ENCODE measurements at places on chromosomes 3 and 15. TPM values are rescaled to one million over a fixed set of nuclear protein-coding genes. Genes with fewer than 3 reads are reported as not detected.

DNA sequence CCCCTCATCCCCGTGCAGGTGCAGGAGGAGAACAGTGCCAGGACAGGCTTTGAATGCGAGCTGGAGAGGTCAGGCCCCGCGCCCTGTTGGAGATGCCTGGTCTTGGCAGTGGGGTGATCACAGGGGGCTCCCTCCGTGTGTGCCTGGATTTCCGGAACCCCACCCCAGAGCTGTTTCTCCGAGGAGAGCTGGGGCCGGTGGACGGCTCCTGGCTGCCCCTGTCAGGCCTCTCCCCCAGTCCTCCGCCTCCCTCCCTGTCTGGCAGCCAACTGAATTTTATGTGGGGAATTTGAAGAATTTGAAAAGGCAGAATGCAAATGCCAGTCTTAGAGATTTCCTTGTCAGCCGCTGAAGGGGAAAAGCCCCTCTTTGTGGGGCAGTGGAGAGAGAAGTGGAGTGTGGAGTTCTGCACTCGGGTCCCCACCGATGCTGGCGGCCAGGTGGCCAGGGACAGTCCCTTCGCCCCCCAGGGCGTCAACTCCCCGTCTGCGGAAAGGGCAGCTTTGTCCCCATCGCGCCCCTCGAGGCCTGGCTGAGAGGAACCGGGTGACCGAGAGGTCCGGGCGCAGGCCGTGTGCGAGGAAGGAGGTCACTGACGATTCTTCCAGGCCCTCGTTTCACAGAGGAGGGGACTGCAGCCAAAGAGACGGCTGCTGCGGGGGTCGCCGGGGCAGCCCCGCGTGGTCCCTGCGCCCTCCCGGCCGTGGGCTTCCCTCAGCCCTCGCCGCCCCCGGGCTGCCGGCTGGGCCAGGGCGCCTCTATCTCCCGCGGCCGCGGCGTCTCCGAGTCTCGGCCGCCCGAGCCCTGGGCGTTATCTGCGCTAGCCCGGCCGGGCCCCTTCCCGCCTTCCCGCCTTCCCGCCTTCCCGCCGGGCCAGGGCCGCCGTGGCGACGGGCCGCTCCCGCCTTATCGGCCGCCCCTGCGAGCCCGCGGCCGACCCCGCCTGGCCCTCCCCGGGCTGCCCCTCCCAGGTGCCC is 56.0 kb upstream of the LCTL start:
- no peaks in the 10 kb centered on the region for H3K36me3 ChIP-seq
- peak overlapping the region; percentile 91 for H3K27ac ChIP-seq
- H3K27me3 ChIP-seq = no peaks in the 10 kb centered on the region
- peaks cover 11% of the 10 kb centered on the region for H3K4me1 ChIP-seq
- peak overlapping the region; percentile 27 for H3K4me3 ChIP-seq

- no peaks in the 10 kb centered on the region for H3K27me3 ChIP-seq
- no peak overlapping the region for H3K4me3 ChIP-seq
- DNase-seq = no peak
- no peak overlapping the region for H3K27ac ChIP-seq
- no peaks in the 10 kb centered on the region for H3K4me1 ChIP-seq
These were observed 43.3 kb downstream of the NFKBIZ start for GRCh38 chr3:101892648-101893047.

GRCh38 chr3:191008074-191008473 is 145.6 kb upstream of the GMNC start:
- H3K27me3 ChIP-seq = no peaks in the 10 kb centered on the region
- no peak overlapping the region for H3K4me3 ChIP-seq
- no peaks in the 10 kb centered on the region for H3K36me3 ChIP-seq
- no peak for DNase-seq
- no peak overlapping the region for H3K27ac ChIP-seq
- no peaks in the 10 kb centered on the region for H3K4me1 ChIP-seq

GRCh38 chr3:123804676-123805075 is 79.5 kb downstream of the MYLK start:
- no peak overlapping the region for H3K4me3 ChIP-seq
- H3K4me1 ChIP-seq = peaks cover 4% of the 10 kb centered on the region
- no peaks in the 10 kb centered on the region for H3K27me3 ChIP-seq
- DNase-seq = no peak
- no peaks in the 10 kb centered on the region for H3K36me3 ChIP-seq

DNA sequence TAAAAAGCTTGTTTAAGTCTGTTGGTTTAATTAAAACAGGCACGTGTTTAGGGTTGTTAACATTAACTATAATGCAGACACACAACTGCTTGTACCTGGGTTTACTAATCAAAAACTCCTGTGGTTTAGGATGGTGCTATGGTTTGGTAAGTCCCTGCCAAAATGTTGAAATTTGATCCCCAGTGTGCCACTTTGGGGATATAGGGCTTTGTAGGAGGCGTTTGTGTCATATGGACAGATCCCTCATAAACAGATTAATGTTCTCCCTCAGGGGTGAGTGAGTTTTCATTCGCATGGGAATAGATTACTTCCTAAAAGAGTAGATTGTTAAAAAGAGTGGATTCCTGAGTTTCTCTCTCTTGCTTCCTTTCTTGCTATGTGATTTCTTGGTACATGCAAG is 18.7 kb upstream of the GK5 start:
- DNase-seq = no peak
- H3K27ac ChIP-seq = no peak overlapping the region
- H3K4me1 ChIP-seq = no peaks in the 10 kb centered on the region
- no peaks in the 10 kb centered on the region for H3K36me3 ChIP-seq
- no peak overlapping the region for H3K4me3 ChIP-seq

DNA sequence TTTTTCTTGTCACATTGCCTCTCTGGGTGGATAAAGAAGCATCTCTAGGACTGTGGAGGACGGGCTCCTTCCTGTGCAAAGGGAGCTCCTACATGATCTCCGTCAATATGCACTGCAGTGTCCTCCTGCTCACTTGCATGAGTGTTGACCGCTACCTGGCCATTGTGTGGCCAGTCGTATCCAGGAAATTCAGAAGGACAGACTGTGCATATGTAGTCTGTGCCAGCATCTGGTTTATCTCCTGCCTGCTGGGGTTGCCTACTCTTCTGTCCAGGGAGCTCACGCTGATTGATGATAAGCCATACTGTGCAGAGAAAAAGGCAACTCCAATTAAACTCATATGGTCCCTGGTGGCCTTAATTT is 478 bp downstream of the GPR15 start:
- H3K36me3 ChIP-seq = no peaks in the 10 kb centered on the region
- no peak overlapping the region for H3K4me3 ChIP-seq
- no peaks in the 10 kb centered on the region for H3K27me3 ChIP-seq

DNA sequence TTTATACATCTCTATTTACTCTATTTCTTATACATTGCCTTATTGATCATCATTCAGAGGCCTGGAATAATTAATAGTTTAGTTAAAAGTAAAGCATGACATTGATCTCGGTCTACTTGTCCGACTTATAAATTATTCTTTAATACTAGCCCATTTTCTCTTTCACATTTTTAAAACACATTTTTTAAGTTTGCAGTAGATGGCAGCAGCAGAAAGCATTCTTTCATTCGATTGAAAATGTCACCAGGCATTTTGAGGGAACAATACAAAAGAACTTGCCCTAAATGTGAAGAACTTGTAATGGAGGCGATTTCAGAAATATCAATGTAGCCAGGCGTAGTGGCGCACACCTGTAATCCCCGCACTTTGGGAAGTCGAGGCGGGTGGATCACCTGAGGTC is 15.5 kb upstream of the MAP3K13 start:
- H3K36me3 ChIP-seq = no peaks in the 10 kb centered on the region
- no peak overlapping the region for H3K27ac ChIP-seq
- DNase-seq = no peak
- no peak overlapping the region for H3K4me3 ChIP-seq

GRCh38 chr15:48696627-48697312 is 51.3 kb upstream of the FBN1 start:
- H3K27me3 ChIP-seq = no peaks in the 10 kb centered on the region
- no peaks in the 10 kb centered on the region for H3K36me3 ChIP-seq
- H3K27ac ChIP-seq = no peak overlapping the region
- DNase-seq = no peak

DNA sequence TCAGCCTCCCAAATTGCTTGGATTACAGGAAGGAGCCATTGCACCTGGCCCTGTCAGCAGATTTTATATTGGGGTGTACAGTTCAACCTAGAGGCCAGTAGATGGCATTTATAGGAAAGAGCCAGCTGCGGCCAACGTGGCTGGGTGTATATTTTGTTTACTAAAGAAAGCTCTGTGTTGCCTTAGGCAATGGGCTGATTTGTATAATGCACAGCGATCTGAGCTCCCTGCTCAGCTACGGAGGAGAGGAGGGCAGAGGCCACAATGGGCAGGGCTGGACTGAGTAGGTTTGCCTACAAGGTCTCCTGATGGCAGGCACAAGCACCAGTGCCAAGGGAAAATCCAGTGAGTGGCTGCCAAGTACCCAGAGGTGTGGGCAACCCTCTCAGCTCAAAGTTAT is 282.4 kb downstream of the ARPP21 start:
- H3K4me3 ChIP-seq = no peak overlapping the region
- no peak for DNase-seq
- H3K4me1 ChIP-seq = no peaks in the 10 kb centered on the region

- H3K36me3 ChIP-seq = no peaks in the 10 kb centered on the region
- H3K4me3 ChIP-seq = no peak overlapping the region
- no peaks in the 10 kb centered on the region for H3K27me3 ChIP-seq
- H3K4me1 ChIP-seq = no peaks in the 10 kb centered on the region
- DNase-seq = no peak
These were observed 45.4 kb upstream of the ROPN1 start for GRCh38 chr3:124037326-124037725.

DNA sequence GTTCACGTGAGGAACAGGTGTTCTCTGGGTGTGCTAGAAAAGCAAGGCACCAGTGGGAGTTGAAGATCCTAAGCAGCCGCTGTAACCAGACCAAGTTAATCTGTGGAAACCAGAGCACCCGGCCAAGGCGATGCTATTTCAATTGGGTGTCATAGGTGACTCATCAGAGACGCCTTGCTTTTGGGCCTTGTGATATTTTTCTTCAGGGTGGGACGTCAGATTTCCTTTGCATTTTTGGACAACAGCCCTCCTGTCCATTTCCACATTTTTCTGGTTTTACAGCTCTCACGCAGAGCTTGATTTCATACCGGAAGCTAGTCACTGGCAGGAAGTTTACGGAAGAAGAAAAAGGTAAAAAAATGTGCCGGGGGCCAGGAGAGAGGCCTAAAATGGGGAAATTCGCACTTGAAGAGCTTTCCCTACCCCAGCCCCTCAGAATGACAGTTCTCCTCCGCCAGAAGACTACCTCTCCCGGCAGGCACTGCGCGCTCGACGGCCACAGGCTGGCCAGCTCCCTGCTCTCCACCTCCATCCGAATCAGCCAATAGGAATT is 471 bp upstream of the KBTBD8 start:
- H3K4me3 ChIP-seq = peak overlapping the region; percentile 19
- H3K4me1 ChIP-seq = peaks cover 4% of the 10 kb centered on the region
- H3K36me3 ChIP-seq = no peaks in the 10 kb centered on the region
- DNase-seq = no peak
- no peaks in the 10 kb centered on the region for H3K27me3 ChIP-seq
- no peak overlapping the region for H3K27ac ChIP-seq

- DNase-seq = no peak
- no peak overlapping the region for H3K27ac ChIP-seq
- H3K4me3 ChIP-seq = no peak overlapping the region
- H3K27me3 ChIP-seq = no peaks in the 10 kb centered on the region
- H3K4me1 ChIP-seq = peaks cover 7% of the 10 kb centered on the region
These were observed 54.8 kb downstream of the MESD start for GRCh38 chr15:80934761-80935221.

GRCh38 chr3:23668430-23668904 is 137.3 kb upstream of the UBE2E1 start:
- no peak overlapping the region for H3K27ac ChIP-seq
- H3K4me3 ChIP-seq = no peak overlapping the region
- DNase-seq = no peak
- H3K27me3 ChIP-seq = no peaks in the 10 kb centered on the region

DNA sequence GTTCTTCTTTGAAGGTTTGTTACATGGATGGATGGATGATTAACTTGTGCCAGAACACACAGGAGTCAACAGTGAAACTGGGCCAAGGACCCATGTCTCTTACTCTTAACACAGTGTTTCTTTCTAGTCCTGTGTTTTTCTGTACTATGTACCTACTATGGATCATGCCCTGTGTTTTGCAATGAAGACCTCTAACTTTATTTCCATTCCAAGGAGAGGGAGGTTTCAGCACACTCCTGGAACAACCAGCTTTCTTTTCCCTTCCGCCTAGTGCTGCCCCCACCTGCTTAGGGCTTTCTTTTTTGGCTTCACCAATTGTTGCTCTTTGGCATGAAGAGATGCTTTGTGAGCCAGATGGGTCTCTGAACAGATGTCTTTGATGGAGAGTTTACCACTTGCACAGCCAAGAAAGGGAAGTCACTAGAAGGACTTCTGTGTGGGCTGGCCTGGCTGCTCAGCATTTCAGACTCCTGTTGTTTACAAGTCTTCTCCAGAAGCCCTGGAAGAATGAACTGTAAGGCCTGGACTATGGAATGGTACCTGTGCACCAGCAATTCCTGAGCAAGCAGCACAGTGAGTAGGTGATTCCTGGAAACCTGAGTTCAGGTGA is 44.5 kb downstream of the SNAPC5 start:
- no peak overlapping the region for H3K27ac ChIP-seq
- no peaks in the 10 kb centered on the region for H3K27me3 ChIP-seq

DNA sequence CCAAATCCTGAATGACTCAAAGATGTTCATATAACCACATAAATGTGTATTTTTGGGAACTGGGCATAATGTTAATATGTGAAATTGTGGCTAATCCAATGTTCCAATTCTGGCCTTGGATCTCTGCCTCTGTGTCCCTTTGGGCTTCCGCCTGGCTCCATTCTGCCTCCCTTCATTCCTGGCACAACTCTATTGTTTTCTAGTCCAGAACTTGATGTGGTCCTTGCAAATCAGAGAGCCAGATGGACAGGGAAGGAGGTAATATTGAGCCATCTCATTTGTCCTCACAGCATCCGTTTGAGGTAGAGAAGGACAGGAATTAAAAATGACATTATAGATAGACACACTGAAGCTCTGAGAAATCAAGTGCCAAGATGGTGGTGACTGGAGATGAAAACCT is 355.7 kb upstream of the TBL1XR1 start:
- no peaks in the 10 kb centered on the region for H3K36me3 ChIP-seq
- no peak overlapping the region for H3K4me3 ChIP-seq
- no peak overlapping the region for H3K27ac ChIP-seq
- no peaks in the 10 kb centered on the region for H3K4me1 ChIP-seq

C3orf85 gene
- not detected for total RNA-seq

SLC35G2 gene
- total RNA-seq = 4.1 TPM

STAB1 gene
- 34.5 TPM for total RNA-seq

NDN gene
- total RNA-seq = 121 TPM

TTC21A gene
- total RNA-seq = 10.5 TPM

ATP10A gene
- 0.60 TPM for total RNA-seq

FSD2 gene
- total RNA-seq = not detected

Measured in ovary (tissue), 10 donors.